Foreskin keratinocyte (primary cell): ENCODE measurements at places on chromosomes 7 and 10.

- no peak for DNase-seq
Observed at GRCh38 chr10:127118034-127118433, 78.4 kb downstream of the INSYN2A start.

DNA sequence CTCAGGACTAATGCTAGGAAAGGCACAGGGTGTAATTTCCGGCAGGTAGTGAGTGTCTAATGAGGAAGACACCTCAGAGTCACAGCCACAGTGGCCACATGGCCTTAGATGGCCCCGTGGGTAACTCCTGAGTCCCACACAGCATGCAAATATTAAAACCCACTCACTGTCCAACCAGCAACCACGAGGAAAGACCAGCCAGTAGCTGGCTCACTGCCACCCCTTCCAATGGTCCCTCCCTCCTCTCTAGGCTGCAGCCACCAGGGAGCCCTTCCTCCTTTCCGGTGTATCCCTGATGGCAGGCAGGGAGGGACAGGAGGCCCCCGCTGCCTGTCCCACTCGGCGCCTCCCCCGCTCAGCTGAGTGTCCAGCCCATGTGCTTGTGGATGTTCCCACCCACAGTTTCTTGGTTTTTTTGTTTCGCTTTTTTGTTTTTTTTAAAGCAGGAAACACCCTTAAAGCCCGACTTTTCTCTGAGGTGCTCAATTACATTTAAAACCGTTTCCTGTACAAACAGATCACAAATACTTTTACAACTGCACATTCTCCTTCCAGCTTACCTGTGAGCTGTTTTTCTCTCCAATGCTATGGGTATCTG lies 9.2 kb downstream of the BNIP3 start:
- DNase-seq: no peak

DNA sequence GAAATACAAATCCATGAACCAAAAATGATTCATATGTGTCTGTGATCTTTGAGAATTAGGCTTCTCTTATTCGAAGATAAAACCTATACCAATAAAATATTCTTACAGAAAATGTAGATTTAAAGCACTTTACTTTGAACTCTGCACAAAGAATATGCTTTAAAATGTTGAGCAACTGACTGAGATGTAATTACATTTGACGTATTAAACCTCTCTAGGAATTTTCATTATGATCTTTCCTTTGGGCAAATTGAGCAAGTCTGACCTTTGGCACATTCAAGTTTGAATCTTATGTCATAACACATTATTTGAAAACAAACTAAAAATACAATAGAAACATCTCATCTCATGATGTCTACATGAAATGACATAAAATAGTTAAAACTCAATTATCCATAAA lies 69.2 kb upstream of the AHR start:
- no peak for DNase-seq

DNA sequence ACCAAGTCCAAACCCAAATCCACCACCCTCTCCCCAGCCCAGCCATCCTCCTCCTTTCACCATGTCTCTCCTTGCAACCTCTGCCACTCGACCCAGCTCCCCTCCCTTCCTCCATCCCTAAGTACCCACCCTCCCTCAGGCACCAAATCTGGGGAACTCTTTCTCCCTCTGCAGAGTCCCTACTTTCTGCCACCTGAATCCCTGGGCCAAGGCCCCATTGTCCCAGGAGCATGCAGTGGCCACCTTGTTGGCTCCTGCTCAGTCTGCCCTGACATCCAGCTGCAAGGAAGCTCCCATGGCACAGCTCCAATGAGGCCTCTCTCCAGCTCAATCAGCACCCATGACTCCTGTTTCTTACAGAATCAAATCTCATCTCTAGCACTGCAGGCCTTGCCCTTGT lies 5.5 kb upstream of the UNC5B start:
- DNase-seq: no peak

GRCh38 chr7:80868566-80868965 lies 50.3 kb downstream of the SEMA3C start:
- DNase-seq: no peak

DNA sequence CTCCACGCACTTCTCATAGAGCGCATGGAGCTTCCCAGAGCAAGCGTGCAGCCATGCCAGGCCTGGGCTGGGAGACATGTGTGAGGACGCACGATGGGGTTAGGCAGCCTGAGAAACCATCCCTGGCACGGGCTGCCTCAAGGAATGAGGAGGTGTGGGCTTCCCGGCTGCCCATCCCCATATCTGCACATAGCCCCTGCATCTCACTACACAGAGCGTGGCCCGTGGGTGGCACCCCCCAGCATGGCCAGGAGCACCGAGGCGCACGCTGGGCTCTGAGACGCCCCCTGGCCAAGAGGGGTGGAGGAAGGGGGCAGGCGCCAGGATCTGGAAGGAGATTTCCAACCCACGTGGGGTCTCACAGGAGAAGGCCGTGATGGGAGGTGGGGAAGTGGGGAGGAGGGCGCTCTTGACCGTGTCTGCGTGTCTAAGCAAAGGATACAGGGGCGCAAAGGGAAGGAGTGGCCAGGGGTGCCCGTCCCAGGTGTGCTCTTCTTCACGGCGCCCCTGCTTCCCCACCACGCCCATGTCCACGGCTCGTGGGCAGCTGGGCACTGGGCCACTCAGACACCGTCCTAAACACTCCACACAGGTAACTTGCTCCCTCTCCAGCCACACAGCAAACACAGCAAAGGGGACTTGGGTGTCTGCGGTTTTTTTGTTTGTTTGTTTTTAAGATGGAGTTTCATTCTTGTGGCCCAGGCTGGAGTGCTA lies 340.5 kb downstream of the PTPRN2 start:
- DNase-seq: no peak
